ENCODE measurements at places on chromosomes 6 and 20.

DNA sequence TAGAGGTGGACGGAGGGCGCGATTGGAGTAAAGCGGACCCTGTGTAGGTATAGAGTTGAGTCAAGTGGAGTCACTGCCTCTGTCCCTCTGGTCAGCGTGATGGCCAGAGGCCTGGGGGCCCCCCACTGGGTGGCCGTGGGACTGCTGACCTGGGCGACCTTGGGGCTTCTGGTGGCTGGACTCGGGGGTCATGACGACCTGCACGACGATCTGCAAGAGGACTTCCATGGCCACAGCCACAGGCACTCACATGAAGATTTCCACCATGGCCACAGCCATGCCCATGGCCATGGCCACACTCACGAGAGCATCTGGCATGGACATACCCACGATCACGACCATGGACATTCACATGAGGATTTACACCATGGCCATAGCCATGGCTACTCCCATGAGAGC is 479 bp downstream of the SLC39A7 start:
- no peak for DNase-seq

- DNase-seq: no peak
Measured at GRCh38 chr6:113219783-113220182, 637.4 kb upstream of the MARCKS start.

DNA sequence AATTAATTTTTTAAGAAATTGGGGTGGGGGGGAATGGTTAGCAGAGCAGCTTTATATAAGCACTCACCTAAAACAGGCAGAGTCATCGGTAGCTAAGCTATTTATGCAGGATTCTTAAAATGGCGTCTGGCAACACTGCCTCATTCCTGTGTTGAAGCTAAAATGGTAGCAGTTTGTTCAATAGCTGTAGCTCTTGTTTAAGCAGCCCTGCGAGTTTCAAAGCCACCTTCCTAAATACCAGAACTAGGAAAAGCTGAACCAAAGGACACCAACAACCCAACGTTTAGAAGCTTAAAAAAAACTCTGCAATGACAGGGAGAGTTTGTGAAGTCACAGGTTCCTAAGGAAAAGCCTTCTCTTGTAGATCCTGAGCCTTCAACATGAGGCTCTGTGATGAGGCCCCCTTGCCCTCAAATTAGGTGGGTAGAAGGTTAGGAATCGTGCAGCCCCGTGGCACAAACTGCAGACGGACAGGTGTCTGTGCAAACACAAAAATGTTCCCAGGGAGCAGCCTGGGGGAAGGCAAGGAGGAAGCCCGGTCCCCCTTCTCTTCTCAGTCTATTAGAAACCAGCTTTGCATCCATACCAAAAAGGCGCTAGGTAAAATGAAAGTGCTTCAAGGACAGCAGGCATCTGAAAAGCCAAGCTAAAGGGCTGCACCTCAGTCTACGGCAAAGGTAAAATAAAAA is 4.7 kb downstream of the ZMYND8 start:
- no peak for DNase-seq

GRCh38 chr6:168022488-168023321 is 25.2 kb downstream of the KIF25 start:
- DNase-seq: no peak

DNA sequence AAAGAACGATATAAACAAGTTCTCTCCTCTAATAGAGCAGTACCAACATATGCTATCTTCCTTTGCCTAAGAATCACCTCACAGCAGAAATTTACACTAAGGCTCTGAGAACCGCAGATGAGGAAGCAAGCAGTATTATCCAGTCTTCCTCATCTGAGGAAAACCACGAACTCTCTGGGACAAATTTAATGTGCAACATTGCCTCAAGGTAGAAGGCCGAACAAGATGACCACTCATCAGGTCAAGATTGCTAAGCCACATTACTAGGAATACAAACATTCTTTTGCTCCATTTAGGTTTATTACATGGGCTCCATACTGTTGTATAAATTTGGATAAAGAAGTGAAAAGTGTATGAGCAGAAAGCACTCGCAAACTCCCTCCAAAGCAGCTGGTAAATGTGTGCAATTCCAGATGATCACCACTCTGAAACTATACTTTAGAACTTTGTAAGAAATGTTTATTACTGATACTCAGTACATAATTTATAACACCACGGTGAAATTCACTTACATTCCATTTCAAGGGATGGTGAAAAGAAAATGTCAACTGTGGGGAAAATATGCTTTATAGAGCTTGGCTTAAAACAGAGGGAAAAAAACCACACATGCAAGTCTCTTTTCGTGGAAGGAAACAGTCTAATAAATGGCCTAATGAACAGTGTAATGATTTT is 398.4 kb downstream of the BTBD9 start:
- DNase-seq: no peak

DNA sequence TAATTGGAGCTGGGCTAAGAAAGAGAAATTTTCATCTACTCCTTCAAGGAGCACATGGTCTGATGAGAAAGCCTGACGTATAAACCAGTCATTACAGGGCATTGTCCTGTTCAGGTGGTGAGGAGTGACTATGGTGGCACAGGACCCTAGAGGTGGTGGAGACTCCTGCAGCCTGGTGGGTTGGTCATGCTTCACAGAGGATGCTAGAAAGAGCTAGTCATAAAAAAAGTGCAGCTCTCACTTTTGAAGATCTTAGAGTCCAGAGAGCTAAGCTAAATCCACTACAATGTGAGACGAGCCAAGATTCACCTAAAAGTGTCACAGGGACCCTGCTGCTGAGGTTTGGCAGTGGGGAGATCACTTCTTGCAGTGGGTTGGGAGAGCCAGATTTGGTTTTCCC is 9.8 kb upstream of the ZNF831 start:
- DNase-seq: no peak

GRCh38 chr20:57893366-57893999 is 183.7 kb upstream of the PMEPA1 start:
- DNase-seq: no peak

DNA sequence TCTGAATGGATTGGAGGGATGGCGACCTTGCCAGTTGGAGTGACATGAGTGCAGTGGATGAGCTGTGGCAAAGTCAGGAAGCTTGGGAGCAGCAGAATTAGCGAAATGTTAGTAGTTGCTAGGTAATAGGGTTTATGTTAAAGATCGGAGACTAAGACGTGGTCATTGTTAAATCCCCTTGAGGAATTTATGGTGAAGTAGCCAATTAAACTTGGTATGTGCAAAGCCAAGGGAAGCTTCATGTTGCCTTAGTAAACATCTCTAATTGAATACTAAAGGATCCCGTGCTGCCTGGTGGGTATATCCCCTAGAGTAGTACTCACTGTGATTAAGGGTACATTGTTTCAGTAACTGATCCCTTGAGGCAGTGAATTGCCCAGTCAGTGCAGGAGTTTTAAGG is 106.0 kb downstream of the PRIM2 start:
- no peak for DNase-seq

- no peak for DNase-seq
Measured at GRCh38 chr20:51050531-51051075, 27.7 kb upstream of the KCNG1 start.
